ENCODE measurements at places on chromosomes 3 and 15.

GRCh38 chr15:39180030-39180429, 400.8 kb upstream of the THBS1 start:
- no peak for DNase-seq

DNA sequence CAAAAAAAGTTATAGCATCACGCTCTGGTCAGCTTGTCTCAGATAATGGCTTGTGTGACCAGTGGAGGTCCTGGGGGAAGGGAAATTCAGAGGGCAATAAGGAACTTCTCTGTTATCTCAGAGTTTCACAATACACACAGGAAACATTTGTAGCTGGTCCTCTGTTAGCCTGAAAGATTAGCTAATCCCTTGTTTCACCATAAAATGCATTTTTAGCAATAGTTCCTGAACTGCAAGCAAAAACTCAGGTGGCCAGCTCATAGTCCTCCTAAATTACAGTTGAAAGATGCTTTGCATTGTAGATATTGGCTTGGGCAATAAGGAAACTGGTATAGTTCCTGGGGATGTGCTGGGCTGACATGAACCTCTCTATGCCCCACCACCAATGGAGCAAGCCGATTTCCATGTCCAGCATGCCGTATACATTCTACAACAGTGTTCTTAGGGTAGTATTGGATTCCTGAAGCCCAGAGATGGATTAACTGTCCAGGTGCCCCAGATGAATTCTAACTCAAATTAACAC, 141.5 kb upstream of the TBL1XR1 start:
- no peak for DNase-seq

GRCh38 chr15:84835661-84836337, 18.6 kb downstream of the ALPK3 start:
- no peak for DNase-seq

GRCh38 chr3:71309342-71309741, 274.2 kb downstream of the FOXP1 start:
- DNase-seq = no peak

- DNase-seq = no peak
Measured at GRCh38 chr3:145719114-145719513, 441.9 kb downstream of the PLOD2 start.

DNA sequence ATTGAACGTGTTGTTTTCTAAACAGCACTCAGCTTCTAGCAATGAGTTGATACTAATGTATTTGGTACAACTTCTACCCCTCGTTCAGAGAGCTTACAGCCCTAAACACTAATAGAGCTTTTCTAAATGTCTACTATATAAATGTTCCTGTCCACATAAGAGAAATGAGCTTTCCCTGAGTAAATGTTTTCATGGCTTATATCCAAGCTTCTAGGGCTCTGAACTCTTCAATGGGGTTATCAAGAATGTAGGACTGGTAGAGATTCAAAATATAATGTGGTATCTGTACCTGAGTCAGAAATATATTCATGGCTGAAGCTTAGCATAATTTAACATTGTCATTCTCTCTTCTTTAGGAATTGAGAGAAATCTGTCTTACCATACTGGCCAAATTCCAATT, 73.4 kb downstream of the SERPINI1 start:
- no peak for DNase-seq

DNA sequence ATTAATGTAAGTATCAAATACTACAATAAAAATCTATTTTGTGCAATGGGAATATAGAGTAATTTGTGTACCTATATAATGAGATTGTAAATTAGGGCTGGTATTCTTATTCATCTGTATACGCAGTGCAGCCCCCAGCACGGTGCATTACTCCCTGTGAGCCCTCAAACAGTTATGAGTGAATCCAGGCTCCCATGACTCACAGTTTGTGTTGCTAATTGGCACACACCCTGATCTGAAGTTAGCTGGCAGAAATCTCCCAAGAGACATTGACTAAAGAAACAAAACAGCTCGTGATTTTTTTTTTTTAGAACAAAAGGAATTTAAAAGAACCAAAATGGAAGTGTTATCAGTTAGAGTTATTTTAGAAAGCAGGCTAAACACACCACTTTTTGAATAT, 15.7 kb downstream of the GK5 start:
- DNase-seq = no peak

DNA sequence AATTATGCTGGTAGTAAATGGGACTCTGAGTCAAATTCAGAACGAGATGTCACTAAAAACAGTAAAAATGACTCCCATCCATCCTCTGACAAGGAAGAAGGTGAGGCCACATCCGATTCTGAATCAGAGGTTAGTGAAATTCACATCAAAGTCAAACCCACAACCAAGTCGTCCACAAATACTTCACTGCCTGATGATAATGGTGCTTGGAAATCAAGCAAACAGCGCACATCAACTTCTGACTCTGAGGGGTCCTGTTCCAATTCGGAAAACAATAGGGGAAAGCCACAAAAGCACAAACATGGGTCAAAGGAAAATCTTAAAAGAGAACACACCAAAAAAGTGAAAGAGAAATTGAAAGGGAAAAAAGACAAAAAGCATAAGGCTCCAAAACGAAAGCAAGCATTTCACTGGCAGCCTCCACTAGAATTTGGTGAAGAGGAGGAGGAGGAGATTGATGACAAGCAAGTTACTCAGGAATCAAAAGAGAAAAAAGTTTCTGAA, 15.1 kb upstream of the ZBTB47 start:
- DNase-seq = no peak

GRCh38 chr3:110755345-110755744, 316.3 kb upstream of the NECTIN3 start:
- DNase-seq = no peak

DNA sequence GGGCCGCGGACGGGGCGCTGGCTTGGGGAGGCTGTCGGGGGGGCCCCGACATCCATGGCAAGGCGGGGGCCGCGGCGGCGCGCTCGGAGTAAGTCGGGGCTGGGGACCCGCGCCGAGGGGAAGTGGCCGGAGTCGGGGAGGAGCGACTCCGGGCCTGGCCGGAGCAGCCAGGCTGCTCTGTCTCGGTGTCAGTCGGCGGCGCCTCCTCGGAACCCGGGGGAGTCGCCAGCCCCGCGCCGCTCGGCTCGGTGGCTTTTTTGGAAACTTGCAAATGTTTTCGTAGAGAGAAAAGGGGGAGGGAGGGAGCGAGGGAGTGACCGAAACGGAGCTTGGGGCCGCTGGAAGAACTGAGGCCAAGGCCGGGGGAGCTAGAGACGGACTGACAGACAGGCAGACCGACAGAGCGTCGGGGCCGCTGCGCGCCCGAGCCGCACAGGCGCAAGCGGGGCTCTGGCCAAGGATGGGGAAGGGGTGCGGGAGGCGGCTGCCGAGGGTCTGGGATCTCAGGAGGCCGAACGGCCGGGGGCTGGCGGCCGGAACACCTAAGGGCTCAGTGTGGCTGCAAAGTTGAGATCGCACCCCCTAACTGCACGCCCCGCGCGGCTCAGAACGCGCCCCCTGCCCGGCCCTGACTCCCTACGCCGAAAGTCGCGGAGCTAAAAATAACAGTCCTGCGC, 5.0 kb downstream of the PTH1R start:
- DNase-seq = no peak

DNA sequence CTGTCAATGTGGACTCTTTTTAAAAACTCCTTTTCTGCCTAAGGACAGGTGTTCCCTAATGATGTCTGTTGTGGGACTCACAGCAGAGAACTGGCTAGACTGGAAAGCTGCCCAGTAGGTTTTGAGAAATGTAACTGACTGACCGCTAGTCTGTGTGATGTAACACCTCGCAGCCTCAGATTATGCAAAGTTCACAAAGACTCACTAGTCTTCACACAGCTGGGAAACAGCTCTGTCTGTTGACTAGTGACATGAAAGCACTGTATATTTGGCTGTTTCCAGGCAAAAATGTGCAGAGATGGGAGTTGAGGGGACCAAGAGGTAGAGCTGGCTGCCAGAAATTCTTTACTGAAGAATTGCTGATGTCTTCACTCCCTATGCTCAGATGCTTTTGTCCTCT, 10.3 kb downstream of the PDZRN3 start:
- DNase-seq = peak; percentile 52

GRCh38 chr3:99504258-99504657, 134.1 kb upstream of the COL8A1 start:
- DNase-seq = no peak

- DNase-seq = peak; percentile 37
Measured at GRCh38 chr3:126434931-126435411, 40.3 kb downstream of the CFAP100 start.

GRCh38 chr3:139519998-139520737, 19.4 kb downstream of the RBP1 start:
- no peak for DNase-seq

DNA sequence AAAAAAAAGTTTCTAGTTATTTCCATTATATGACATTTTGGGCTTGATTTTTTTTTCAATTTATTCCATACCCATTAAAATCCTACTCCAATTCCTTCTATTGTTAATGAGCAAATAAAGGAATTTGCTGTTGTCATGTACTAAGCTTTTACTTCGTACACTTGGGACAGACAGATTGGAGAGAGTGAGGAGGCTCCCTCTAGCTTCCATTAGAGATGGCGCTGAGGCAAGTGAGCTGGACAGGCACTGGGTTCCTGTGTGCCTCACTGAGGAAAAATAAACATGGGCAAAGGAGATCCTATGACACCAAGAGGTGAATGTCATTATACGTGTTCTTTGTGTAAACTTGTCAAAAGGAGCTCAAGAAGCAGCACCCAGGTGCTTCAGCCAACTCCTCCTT, 441.1 kb upstream of the MDFIC2 start:
- DNase-seq = no peak

DNA sequence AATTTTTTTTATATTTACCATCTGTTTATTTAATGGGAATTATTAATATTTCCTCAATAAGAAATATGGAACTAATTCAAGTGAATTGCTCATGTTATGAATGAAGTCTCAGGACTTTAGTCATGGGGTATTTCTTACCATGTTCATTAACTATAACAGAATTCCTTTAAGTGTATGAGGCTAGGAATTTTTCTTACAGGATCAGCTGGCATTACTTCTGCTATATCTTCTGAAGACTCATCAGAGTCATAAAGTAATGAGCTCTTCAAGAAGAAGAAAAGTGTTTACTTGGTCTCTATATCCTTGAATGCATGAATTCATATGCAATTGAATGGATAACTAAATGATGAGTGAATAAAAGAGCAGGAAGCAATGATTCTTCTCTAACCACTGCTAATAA, 486.8 kb upstream of the THBS1 start:
- DNase-seq = no peak

GRCh38 chr3:170056710-170057454, 19.1 kb downstream of the GPR160 start:
- DNase-seq = no peak

DNA sequence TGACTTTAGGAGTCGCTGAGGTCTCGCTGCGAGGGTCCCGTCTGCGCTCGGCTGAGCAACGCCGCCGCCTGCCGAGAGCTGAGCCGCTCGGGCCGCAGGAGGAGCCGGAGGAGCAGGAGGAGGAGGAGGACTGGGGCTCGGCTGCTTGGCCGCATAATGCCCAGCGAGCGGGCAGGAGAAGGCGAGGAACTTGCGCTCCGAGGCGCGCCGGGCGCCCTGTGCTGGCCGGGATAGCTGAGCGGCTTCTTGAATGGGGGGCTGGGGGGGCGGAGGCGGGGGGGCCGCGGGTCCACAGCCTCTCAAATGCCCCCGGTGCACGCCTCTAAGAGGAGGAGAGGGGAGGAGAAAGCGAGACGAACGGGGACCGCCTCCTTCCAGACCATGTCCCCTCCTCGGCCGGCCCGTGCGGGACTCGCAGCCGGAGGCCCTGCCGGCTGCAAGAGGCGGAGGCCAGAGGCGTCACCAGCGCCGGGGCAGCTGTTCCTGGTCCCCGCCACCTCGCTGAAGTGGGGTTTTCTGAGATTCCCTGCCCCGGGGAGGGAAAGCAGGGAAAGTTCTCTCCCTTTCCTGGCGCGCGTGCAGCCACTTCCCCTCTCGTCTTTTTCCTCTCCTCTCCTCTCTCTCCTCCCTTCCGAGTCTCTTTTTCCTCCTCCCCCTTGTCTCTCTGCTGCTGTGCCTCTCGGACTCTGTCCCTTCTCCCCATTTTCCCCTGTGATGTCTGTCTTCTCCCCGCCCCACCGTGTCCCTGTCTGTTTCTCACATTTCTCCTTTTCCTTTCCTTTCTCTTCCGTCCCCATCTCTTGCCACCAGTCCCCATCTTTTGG, at the start of gene ADAMTS9:
Gene ADAMTS9, minus strand, starts transcription at position 220 of the 824 bp plus-strand sequence. CDS start 343 bp downstream, outside the sequence.
- peak; percentile 50 for DNase-seq

DNA sequence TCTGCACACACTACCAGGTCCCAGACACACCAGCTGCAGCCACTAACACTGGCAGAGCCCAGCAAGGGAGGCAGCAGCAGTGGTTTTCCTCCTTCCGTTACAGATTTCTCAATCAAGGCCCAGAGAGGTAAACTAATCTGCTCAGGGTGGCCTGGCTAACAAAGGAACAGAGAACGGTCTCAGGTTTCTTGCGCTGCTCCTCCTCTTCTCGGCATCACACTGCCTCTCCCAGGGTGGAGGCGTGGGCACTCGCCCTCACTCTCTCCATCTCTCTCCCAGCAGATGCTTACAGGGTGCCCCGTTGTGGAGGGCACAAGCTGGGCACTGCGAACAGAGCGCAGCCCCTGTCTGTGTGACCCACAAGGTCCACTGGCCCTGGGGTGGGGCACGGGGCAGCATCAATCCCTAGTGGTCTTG, 228.7 kb downstream of the VPS13C start:
- DNase-seq = no peak

- DNase-seq = no peak
Measured at GRCh38 chr15:98154863-98155262, 194.4 kb downstream of the ARRDC4 start.

GRCh38 chr3:10926811-10927521, 65.6 kb upstream of the SLC6A1 start:
- no peak for DNase-seq

DNA sequence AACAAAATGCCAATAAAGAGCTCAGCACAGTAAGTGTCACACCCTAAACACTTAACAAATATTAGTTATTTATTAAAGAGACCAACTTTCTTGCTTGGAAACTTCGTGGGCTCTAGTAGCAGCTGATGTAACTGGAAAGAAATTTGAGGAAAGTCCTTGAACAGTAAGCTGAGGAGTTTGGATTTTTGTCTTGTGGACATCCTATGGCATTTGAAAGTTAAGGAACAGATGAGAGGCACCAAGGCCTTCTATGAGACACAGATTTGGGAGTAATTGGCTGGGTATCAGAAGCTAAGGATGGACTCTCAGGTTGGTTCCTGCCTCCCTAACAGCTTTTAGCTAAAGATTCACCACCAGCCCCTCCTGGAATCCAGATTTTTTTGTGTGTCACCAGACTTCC, 59.7 kb upstream of the FILIP1L start:
- DNase-seq = no peak

DNA sequence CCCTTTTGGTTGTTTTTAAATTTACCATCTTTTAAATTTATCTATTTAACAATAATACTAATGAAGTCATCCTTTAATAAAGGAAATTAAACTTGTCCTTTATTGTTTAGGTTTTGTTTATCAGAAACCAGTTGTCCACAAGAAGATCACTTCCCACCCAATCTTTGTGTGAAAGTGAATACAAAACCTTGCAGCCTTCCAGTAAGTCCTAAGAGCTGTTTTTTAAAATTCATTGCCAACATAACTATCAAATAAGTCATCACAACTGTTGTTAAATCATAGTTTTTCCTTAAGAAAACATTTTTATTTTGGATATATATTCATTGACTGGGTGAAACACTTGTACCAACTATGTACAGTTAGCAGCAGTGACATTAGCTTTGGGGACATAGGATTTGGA, 59.4 kb downstream of the CALML4 start:
- no peak for DNase-seq

All from left lobe of liver (tissue), 2 donors.